ENCODE measurements at places on chromosomes 11 and 22. TPM values are rescaled to one million over a fixed set of nuclear protein-coding genes. Genes with fewer than 3 reads are reported as not detected.

- DNase-seq, result no peak
Observed at GRCh38 chr22:33969045-33969444, 48.8 kb upstream of the LARGE1 start.

IL17REL gene
- not detected for total RNA-seq

DNA sequence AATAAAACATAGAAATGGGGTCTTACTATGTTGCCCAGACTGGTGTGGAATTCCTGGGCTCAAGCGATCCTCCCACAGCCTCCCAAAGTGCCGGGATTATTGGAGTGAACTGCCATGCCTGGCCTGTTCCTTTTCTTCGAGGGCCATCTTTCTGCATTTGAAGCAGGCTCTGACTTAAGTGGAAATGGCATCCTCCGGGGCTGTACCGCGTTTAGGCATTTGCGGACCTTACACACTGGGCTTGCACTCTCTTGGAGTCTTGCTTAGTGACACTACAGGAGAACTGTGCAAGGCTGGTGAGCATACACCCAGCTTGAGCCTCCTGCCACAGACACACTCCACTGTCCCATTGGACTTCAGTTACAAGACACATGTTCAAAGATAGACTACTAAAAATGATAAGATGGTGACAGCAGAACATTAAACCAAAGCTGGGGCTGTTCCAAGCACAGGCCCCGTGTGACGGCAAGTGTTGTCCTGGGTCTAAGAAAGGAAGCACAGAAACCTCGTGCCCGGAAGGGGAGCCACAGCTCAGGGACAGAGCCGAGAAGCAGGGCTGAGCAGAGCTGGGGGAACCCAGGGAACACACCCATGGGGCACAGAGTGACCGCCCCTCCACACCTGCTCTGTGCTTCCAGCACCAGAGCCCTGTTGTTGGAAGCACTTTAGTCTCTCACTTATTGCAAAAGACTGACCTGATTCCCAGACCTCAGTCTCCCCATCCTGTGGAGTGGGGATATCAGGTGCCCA, 59.0 kb upstream of the SHANK2 start:
- DNase-seq, result no peak

- no peak for DNase-seq
Observed at GRCh38 chr11:34727228-34727737, 106.4 kb downstream of the EHF start.

CTTN gene
- total RNA-seq, result 67.7 TPM

DDT gene
- 116 TPM for total RNA-seq

DNA sequence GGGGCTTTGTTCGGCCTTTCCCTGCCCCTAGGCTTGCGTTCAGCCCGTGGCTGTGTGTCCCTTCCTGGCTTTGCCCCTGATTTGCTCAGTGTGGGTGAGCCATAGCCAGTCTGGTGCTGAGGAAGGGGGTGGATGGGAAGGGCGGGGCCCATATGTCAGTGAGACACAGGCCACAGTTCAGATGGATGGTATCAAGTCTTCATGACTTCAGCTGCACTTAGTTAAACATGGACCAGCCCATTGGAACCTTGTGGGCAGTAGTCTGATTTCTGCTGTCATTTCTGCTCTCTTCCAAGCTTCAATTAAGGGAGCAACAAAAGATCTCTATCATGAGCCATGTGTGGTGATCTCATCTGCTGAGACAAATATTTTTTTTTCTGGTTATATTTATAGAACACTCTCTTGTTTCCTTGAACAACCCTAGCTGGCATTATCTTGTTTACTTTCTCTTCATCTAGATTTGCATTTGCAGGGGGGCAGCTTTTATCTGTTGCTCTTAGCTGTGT, 21.6 kb upstream of the PEX26 start:
- no peak for DNase-seq

Measured in NCI-H460 (cell line).